ENCODE measurements at places on chromosomes 13 and 19.

DNA sequence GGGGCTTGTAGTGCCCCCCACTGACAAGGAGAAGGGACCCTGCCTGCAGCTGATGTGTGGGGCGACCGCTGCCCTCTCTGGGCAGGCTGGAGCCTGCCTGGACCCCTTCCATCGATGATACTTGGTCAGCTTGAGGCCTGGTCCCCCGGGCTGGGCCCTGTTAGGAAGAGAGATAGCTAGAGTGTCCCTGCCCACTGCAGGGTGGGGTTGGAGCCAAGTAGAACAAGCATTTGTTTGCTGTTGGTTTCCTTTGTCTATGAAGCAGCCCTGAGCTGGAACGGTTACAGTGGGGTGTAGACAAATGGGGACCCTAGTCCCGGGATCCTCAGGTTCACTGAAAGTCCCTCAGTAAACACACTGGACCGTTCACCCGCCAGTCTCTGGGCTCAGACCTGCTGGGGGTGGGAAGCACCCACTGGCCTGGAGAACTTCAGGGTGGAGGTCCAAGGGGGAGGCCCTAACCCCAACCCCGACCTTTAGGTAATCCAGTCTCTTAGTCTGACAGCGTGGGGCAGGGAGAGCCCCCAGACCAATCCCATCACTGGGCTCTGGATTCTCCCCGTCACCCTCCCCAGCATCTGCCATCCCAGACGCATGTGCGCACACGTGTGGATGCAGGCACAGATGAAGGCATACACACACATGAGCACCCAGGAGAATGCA lies 204.8 kb upstream of the ZNF536 start:
- no peak overlapping the region for H3K27ac ChIP-seq
- H3K36me3 ChIP-seq = no peaks in the 10 kb centered on the region
- no peak overlapping the region for H3K4me3 ChIP-seq

GRCh38 chr19:53595510-53595867 lies 36.3 kb upstream of the DPRX start:
- H3K4me1 ChIP-seq = no peaks in the 10 kb centered on the region
- no peaks in the 10 kb centered on the region for H3K27me3 ChIP-seq
- H3K36me3 ChIP-seq = no peaks in the 10 kb centered on the region
- no peak overlapping the region for H3K27ac ChIP-seq
- DNase-seq = no peak
- no peak overlapping the region for H3K4me3 ChIP-seq

DNA sequence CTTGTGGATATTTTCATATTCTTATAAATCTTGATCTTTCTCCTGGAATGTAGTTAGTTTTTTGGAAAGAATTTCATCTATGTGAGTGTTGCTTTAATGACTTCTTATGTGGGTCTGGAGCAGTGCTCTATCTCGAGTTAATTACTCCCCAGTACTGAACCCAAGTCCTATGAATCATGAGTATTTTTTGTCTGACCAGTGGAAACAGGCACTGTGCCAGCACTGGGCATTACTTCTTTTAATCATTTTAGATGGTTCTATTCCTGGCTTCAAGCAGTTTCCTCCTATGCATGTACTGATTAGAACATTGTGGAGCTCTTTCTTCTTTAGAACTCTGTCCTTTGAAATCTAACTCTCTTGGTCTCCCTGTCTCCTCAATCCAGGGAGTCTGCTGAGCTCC lies 466.3 kb downstream of the PCDH17 start:
- no peak overlapping the region for H3K27ac ChIP-seq
- DNase-seq = no peak
- no peaks in the 10 kb centered on the region for H3K4me1 ChIP-seq
- H3K27me3 ChIP-seq = no peaks in the 10 kb centered on the region
- no peaks in the 10 kb centered on the region for H3K36me3 ChIP-seq

DNA sequence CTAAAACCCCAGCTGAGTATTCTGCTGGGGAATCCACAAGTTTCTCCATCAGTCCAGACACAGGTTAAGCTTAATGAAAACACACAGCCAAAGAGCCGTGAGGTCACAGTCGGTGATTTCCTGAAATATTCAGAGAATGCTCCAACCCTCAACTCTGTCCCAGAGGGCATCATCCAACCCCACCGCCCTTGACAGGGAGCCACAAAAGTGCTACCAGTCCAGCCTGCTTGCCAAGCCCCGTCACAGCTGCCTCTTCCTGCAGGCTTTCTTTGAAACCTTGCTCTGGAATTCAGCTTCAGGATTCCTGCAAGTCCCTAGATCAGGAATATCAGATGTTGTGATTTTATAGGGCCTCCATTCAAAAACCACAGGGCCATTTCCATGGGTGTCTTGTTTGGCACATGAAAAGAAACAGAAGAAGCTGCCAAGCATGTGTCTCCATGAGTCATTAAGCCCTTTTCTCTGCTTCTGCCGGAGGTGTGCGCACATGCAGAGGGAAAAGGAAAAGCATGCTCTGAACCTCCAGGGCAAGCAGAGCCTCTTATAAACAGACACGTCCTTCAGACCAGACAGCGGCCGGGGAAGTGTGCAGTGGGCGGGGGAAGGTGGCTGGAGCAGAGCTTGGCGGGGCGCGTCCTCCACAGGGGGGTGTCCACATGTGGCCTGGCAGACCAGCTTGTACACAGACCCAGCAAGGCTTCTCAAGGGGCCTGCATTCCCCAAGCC lies 164.7 kb downstream of the KATNAL1 start:
- H3K36me3 ChIP-seq = peaks cover 7% of the 10 kb centered on the region
- peak overlapping the region; percentile 44 for H3K27ac ChIP-seq
- H3K4me1 ChIP-seq = peaks cover 54% of the 10 kb centered on the region
- H3K27me3 ChIP-seq = no peaks in the 10 kb centered on the region
- DNase-seq = no peak

GRCh38 chr19:51183629-51184028 lies 41.3 kb upstream of the CD33 start:
- H3K27ac ChIP-seq = no peak overlapping the region
- peaks cover 13% of the 10 kb centered on the region for H3K4me1 ChIP-seq
- DNase-seq = no peak
- no peaks in the 10 kb centered on the region for H3K36me3 ChIP-seq
- peaks cover 36% of the 10 kb centered on the region for H3K27me3 ChIP-seq

GRCh38 chr19:48970923-48971395 lies 5.8 kb downstream of the FTL start:
- peak; percentile 87 for DNase-seq
- H3K4me3 ChIP-seq = no peak overlapping the region
- H3K36me3 ChIP-seq = peaks cover 40% of the 10 kb centered on the region
- H3K27ac ChIP-seq = no peak overlapping the region

DNA sequence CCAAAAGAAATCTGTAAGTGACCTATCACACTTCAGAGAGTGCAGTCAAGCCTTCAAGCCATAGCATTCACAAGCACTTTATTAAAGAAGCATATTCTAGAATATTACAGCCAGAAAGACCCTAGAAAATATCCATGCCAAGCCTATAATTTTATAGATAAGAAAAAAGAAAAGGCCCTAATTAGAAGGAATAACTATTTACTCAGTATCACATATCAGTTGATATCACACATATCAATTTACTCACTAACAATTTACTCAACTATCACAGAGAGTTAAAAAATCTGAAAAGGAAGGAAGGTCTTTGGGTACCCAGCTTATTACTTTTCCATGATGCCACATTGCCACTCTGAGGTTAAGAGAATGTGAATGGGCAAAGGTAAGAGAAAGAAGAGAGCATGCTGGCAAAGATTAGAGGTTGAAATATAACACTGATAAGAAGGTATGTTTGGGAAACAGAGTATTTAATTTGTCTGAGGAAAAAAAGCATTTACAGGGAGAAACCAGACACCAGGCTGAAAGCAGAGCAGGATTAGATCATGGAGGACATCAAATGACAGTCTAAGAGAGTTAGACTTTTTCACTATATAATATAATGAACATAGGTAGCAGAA lies 186.2 kb downstream of the VWA8 start:
- no peak for DNase-seq
- no peak overlapping the region for H3K27ac ChIP-seq
- H3K27me3 ChIP-seq = no peaks in the 10 kb centered on the region
- no peak overlapping the region for H3K4me3 ChIP-seq

DNA sequence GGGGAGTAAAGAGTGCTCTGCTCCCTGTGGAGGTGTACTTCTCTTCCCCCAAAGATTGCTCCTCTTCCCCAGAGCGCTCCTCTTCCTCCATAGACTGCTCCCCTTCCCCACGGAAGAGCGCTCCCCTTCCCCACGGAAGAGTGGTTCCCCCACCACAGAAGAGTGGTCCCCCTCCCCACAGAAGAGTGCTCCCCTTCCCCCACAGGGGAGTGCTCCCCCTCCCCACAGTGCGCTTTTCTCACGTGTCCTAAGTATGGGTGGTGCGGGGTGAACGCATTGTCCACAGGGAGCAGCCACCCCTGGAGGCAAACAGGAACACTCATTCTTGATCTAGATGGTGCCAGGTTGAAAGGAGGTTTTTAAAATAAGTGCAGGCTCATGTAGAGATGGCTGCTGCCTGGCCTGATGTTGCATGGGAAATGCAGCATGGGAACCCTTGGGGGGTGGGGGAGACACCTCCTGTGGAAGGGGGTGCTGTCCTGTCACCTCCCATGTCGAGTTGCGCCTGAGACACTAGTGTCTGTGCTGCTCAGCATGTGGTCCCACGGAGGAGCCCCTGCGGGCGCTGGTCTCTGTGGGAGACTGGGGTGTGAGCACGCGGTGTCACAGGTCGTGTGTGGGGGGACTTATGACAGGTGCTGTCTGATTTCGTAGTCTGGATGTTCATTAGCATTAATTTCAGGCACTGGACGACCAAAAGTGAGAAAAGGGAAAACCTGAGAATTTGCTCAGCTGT lies 52.2 kb downstream of the ATP11A start:
- no peaks in the 10 kb centered on the region for H3K36me3 ChIP-seq
- no peaks in the 10 kb centered on the region for H3K4me1 ChIP-seq
- no peak for DNase-seq
